Activated naive CD4-positive, alpha-beta T cell (primary cell): ENCODE measurements at places on chromosomes 6 and 20.

GRCh38 chr20:3768342-3769130 lies 983 bp upstream of the ADISSP start:
- DNase-seq = peak; percentile 80

DNA sequence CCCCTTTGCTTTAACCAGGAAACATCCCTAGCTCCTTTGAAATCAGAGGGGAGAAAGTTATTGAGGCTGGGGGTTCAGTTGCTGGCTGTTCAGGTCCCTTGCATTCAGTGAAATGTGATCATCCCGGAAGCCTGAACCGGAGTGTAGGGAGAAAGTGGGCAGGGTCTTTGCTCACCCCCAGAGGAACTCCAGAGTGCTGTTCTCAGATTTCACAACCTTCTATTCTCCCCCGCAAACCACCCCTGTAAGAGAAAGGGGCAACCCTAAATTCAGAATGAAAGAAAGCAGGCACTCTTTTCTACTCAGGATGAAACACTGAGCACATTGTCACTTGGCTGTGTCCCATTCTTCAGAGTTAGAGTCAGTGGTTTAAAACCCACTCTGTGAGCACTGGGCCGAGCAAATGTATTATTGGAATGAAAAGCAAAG lies 139.8 kb downstream of the KHDC1L start:
- no peak for DNase-seq

- no peak for DNase-seq
These were observed 99.4 kb downstream of the ASXL1 start for GRCh38 chr20:32457479-32457986.

- DNase-seq = no peak
These were observed 906 bp upstream of the PDE10A start for GRCh38 chr6:165663736-165664558.

DNA sequence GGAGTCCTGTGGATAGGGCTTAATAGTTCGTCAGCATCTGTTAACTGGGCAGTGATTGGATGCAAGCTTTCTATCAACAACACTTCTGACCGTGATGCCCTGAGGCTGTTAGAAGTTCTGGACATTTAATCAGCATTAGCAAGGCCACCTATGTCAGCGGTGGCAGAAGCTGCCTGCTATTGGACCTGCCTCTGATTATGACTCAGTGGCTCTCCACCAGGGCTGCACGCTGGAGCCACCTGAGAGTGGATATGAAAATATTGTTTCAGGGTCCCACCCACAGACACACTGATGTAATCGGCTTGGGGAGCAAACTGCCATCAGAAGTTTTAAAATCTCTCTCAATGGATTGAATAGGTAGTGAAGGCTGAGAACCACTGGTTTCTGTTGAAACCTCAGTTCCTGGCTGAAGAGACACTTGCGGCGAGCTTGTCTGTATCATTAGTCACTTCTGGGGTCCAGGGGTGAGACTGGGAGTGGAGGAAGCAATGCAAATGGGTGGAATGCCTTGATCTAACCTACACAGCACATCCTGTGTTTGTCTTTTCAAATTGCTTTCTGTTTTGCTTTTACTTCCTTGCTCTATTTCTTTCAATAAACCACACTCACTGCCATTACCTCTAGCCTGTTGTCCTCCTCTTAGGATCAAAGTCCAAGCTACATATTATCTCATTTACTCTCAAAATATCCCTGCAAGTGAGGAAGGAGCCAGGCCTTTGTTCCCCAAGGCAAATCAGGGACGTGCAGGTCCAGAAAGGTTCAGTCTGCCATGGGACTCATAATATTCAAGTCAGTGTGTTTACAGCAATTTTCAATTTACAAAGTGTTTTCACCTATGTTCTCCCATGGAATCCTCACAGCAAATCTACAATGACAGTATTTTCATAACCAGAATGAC lies 4.2 kb downstream of the CLIC5 start:
- DNase-seq = no peak

DNA sequence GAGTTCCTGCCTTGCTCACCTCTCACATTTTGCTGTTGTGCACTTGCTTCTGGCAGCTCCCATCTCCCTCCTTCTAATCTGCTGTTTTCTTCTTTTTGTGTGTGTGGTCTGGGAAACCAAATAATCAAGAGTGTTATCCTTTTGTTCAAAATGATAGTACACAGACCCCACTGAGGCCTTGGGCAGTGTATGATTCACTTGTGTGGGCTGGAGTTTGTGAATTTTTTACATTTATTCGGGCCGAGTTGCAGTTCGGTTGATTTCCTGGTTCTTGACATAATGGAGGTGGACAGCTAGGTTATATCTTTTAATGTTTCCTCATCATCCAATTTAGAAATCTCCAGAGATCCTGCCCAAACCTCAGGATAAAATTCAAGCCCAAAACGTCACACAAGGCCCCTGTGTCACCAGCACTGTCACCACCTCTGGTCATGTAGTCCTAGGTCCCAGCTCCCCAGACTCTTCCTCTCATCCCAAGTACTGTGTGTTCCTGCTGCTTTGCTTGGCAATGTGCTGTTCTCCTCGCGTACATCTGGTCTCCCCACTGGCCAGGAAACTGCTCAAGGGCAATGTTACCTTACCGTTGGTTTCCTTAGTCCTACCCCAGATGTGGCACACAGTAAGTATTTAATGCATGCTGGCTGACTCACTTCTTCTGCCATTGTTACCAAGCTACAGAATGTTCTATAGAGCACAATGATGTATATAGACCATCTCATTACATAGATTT lies 55.7 kb upstream of the PHACTR2 start:
- DNase-seq = no peak

- no peak for DNase-seq
These were observed 137.9 kb upstream of the EDN1 start for GRCh38 chr6:12152023-12152970.

DNA sequence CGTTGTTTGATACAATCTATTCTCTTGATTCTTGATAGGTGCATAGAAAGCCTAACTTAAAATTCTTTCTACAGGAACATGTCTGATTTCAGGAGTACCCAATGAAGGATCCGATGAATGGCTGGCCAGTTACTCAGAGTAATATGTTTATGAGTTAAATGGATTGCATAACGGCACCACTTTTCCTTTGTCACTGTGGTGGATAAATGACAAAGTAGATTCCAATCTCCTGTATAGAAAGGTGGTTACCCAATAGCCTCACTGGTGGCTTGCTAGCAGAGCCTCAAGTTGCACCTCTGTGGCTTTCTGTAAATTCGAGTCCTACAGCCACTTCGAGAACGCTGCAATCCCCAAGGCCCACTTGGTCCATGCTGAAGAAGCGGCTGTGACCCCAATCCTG lies 28.4 kb downstream of the LHFPL5 start:
- DNase-seq = no peak

DNA sequence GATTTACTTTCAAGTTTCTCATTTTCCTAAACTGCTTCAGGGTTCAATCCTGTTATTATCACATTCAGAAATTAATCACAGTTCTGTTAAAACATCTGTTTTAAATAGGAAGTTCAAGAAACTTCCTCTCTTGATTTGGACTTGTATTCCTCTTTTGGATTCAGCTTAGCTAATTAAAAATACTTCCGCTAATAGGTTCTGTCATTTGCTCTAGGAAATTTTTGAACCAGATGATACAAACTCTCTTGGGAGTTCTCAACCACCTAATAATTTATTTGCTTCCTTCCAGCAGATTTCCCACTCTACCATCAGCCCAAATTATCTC lies 15.9 kb upstream of the TMEM30A start:
- DNase-seq = no peak

DNA sequence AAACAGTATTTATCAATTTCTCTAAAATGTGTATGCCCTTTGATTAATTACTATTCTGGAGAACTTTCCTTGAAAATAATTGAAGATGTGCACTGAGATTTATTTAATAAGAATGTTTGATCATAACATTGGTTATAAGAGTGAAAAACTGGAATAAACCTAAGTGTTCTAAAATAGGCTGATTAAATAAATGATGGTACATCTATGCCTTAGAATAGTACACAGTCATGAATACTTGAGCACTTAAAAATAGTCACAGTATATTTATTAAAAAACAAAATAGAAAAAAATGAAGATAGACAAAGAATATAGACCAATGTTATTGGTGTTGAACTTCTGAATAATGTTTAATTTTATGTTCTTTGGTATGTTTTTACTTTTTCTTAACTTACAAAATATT lies 93.0 kb downstream of the ZNF217 start:
- DNase-seq = no peak

- DNase-seq = no peak
These were observed 77.1 kb downstream of the TULP4 start for GRCh38 chr6:158389193-158389919.

DNA sequence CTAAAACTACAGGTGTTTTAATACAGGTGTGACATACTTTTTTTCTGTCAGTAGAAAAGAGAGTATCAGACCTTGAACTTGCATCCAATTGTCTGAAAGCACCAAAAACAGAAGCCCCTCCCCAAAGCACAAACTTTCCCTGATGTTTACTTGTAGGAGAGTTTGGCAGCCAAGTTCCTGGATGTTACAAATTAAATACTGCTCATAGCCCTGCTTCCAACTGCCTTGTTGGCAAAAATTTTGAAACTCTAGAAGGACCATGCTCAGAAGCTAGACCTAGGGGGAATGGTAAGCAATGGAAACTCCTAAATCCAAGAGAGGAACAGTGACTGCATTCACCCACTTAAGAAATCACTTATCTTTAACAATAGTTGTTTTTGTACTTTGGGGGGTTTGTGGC lies 17.0 kb upstream of the ARG1 start:
- DNase-seq = no peak
